ENCODE measurements at places on chromosomes 3 and 15.

DNA sequence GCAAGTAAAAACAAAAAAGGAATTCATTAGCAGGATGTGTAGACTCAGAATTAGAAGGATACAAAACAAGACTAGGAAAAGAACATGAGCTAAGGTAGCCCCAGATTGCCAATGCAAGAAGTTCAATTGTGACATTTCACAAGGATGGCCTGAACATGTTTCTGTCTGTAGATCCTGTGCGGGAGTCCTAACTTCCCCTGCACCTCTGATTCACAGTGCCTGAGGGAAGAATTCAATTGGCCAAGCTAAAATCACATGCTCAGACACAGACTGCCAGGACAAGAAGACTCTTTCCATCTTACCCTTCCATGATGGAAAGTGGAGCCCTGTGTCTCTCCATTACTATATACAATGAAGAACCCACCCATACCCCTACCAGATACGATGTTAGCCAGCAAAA is 251.5 kb downstream of the KCNH8 start:
- DNase-seq: no peak

- DNase-seq: no peak
Measured at GRCh38 chr3:196697270-196697669, 14.8 kb downstream of the CEP19 start.

DNA sequence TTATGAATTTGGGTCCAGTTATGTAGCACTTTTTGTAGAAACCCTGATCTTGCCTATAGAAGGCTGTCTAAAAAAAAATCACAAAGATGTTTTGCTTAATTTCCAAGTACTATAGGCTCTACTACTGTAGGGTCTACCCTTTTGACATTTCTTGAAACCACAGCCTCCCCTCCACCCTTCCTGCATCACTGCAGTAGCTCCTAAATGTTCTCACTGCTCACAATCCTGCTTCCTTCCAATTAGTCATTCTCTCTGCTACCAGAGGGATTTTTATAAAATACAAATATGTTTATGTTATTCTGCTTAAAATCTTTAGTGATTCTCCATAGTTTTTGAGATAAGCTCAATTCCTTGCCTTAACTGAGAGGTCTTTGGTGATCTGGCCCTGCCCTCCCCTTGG is 114.0 kb downstream of the CYP19A1 start:
- DNase-seq: no peak

- no peak for DNase-seq
Measured at GRCh38 chr15:75584121-75584520, 5.0 kb upstream of the PTPN9 start.

Data from stimulated activated CD4-positive, alpha-beta T cell treated with anti-CD3 and anti-CD28 coated beads, TNF-alpha, amount 100 ng/mL, for 48 hours (primary cell).